ENCODE measurements at places on chromosomes 4 and X.

DNA sequence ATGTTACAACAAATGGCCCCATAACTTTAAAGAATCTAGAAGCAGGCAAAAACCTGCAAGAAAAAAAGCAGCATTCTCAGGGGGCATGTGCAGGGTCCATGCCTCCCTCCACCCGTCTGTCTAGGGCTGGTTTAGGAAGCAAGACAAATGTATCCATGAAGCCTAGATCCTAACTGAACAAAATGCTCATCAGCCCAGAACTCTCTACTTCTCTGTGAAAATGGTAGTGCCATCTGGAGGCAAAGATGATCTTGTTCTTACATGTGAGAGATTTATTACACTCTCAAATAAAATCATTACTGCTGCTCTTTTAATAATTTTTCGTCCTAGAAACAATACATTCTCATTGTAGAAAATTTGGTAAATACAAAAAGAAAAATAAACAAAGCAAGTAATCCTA, 26.7 kb downstream of the NR3C2 start:
- DNase-seq, result no peak

GRCh38 chr4:88697588-88698329, at the start of gene NAP1L5:
TSS of gene NAP1L5 (minus strand) at chr4:88697829. CDS start at chr4:88697754, 75 bp downstream.
- DNase-seq, result peak; percentile 54

DNA sequence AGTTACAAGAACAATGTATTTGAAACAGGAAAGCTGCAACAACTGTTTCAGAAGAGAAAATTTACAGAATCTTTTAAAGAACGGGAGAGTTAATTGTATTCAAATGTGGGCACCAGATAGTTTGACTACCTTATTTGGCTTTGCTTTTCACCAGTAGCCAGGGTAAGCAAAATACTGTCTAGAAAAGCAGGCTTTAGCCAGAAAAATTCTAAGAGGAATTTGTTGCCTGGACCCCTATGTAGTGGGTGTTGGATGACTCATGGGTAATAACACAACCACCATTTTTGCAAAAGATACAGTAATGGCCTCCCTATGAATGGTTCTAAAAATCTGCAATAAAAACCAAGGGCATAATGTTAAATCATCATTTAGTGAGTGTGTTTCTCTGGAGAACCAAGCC, 233.4 kb upstream of the ANXA3 start:
- DNase-seq, result no peak

DNA sequence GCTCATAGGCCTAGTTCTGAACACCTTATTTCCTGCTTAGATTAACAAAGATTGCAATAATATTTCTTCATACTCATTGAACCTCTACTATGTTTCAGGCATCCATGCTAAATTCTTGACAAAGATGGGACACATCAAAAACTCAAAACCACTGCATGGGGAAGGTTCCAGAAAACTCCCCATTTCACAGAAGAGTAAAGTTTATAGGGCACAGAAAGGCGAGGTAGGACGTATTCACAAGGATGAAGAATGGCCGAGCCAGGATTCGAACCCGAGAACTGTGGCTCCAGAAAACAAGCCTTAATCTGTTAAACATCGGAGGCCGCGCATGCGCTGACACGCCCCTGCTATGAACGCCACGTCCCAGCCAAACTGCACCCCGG, 688 bp downstream of the UXT start:
- no peak for DNase-seq

GRCh38 chrX:100615005-100615404, 21.6 kb downstream of the TSPAN6 start:
- DNase-seq, result no peak

DNA sequence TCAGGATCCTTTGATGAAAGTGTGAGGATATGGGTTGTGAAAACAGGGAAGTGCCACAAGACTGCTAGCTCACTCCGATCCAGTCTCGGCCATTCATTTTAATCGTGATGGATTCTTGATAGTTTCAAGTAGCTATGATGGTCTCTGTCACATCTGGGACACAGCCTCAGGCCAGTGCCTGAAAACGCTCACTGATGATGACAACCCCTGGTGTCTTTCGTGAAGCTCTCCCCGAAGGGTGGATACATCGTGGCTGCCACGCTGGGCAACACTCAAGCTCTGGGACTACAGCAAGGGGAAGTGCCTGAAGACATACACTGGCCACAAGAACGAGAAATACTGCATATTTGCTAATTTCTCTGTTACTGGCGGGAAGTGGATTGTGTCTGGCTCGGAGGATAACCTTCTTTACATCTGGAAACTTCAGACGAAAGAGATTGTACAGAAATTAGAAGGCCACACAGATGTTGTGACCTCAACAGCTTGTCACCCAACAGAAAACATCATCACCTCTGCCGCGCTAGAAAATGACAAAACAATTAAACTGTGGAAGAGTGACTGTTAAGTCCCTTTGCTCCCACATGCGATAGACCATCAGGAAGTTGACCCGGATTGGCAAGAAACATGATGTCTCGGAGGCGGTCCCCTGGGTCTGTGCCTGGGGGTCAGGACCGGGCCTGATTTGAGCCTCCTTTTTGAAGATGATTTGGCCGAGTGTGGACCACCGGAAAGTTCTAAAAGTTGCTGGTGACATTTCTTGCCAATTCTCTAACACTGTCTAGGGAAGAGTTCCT, 22.2 kb downstream of the LIAS start:
- DNase-seq, result peak; percentile 38

- no peak for DNase-seq
Observed at GRCh38 chrX:8955511-8955910, 78.4 kb downstream of the FAM9B start.

GRCh38 chr4:144851948-144852347, 206.0 kb downstream of the HHIP start:
- DNase-seq, result no peak

DNA sequence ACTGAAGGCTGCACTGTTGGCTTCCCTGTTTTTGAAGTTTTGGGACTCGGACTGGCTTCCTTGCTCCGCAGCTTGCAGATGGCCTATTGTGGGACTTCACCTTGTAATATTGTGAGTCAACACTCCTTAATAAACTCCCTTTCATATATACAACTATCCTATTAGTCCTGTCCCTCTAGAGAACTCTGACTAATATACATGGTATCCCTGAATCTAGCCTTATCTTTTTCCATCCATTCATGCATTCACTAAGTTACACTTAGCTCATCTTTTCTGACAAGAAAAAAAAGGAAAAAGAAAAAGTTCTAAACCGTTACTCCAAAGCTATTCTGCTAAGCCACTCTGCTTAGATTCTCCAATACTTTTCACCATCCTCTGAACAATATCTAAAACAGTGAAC, 1260.2 kb upstream of the PCDH7 start:
- no peak for DNase-seq

DNA sequence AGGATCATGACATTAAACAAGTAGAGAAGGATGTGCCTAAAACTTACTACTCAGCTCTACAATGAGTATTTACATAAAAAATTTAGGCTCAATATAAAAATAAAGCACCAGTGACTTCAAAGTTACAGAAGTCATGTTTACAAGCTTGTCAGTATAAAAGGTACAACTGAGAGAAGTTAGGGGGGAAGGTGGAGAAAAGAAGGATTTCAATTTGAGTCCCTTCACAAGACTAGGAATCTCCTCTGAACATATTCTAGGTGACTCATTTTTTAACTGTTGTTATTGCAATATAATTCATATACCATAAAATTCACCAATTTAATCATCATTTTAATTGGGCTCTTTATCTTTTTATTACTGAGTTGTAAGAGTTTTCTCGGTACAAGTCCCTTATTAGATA, 26.9 kb downstream of the FRYL start:
- no peak for DNase-seq

DNA sequence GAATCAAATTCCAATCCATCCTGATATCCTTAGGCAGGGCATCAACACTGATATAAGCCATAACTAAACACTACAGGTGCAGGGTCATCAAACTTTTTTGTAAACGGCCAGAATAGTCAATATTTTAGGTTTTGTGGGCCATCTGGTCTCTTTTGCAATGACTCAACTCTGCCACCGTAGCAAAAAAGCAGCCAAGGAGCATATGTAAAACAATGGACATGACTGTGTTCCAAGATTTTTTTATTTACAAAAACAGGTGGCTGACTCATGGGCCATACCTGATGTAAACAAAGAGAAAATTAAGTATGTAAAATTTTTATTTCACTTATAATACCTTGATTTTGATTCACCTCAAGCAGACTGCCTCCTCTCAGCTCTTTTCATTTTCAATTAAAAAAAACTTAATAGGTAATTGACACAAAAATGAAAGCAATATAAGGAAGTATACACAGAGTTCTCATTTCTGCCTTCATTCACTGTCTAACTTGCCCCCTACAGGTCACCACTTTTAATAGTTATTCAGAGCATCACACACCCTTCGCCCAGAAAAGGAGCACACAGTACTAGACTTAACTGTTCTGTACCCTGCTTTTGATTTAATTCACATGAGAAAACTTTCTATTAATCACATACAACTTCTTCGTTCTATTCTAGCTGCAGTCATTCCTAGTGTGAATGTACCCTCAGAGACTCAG, 35.3 kb upstream of the GPM6B start:
- peak; percentile 0 for DNase-seq

DNA sequence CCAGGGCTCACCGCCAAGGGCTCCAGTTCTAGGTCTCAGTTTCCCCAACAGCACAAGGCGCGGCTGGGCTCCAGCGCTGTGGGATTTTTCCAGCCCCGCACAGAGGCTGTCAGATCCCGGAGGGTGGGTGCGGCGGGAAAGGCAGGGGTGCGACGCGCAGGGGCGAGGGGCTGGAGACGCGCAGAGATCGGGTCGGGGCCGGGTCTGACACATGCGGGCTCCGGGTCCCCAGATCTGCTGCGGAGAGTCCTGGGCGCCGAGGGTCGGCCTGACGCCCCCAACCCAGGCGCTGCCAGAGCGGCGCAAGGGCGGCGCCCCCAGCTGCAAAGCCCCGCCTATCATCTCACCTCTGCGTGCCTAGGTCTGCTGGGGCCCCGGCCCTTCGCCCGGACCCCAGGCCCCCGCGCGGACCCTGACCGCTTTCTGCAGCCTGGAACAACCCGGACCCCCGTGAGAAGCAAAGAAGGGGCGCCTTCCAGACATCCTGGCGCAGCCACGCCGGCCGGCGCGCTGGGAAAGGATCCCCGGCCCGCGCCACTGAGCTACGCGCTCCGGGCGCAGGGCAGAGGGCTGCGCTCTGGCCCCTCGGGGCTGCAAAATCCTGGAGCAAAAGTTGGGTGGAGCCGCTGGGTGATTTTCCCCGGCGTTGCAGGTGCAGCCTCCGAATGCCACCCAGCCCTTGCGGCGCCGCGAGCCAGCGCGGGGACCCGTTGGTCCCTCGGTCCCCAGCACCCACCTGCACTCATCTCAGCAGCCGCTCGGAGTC, 486 bp downstream of the ABLIM2 start:
- no peak for DNase-seq

DNA sequence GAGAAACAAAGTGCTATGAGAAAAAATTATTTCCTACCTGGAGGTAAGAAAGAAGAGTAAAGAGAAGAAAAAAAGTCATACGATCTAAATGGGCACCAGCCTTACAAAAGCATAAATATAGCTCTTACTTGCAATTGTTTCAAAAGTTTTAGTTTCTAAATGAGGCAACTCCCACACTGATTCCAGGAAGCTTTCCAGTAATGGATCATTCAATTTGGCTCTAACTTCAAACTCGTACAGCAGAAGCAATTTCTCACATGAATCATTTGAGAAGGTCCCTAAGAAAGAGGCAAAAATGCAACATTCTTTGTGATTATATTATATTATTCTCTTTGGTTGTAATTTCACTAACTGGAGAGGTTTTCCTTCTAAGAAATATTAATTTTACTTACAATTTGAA, 109.9 kb downstream of the DLG3 start:
- no peak for DNase-seq

- DNase-seq, result no peak
Observed at GRCh38 chrX:69457756-69458155, 46.4 kb upstream of the NALF2 start.

- DNase-seq, result peak; percentile 83
Observed at GRCh38 chrX:154431341-154431740, 2.9 kb downstream of the ATP6AP1 start.

DNA sequence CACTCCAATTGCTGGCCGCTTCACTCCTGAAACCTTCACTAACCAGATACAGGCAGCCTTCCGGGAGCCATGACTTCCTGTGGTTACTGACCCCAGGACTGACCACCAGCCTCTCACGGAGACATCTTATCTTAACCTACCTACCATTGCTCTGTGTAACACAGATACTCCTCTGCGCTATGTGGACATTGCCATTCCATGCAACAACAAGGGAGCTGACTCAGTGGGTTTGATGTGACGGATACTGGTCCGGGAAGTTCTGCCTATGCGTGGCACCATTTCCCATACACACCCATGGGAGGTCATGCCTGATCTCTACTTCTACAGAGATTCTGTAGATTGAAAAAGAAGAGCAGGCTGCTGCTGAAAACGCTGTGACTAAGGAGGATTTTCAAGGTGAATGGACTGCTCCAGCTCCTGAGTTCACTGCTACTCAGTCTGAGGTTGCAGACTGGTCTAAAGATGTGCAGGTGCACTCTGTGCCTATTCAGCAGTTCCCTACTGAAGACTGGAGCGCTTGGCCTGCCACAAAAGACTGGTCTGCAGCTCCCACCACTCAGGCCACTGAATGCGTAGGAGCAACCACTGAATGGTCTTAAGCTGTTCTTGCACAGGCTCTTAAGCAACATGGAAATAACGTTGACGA, 35.8 kb upstream of the PRDM8 start:
- no peak for DNase-seq

GRCh38 chrX:118239913-118240698, 105.8 kb upstream of the WDR44 start:
- no peak for DNase-seq

DNA sequence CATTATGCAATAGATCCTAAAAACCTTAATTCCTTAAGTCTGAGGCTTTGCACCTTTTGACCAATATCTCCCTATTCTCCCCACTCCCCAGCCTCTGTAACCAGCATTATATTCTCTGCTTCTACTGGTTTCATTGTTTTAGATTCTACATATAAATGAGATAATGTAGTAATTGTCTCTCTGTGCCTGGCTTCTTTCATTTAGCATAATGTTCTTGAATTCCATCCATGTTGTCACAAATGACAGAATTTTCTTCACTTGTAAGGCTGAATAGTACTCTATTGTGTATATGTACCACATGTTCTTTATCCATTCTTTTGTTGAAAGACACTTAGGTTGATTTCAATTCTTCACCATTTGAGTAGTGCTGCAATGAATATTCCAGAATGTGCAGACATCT, 66.0 kb downstream of the MAGEC1 start:
- DNase-seq, result no peak

- no peak for DNase-seq
Observed at GRCh38 chr4:8592366-8593263, at the start of gene CPZ. TSS of gene CPZ (plus strand) at chr4:8592765. CDS start at chr4:8592834, 69 bp downstream.

Data from CD14-positive monocyte (primary cell).